Transverse colon (tissue), 4 donors: ENCODE measurements at places on chromosomes 6 and 20. TPM values are rescaled to one million over a fixed set of nuclear protein-coding genes. Genes with fewer than 3 reads are reported as not detected.
A peak's percentile ranks its signal among the peaks of the same experiment; 100 is the strongest.

CDSN gene
- total RNA-seq, result not detected

GRCh38 chr20:16405254-16405653, 168.0 kb downstream of the KIF16B start:
- H3K27me3 ChIP-seq, result no peaks in the 10 kb centered on the region
- DNase-seq, result no peak
- no peak overlapping the region for H3K4me3 ChIP-seq
- H3K4me1 ChIP-seq, result no peaks in the 10 kb centered on the region

- no peaks in the 10 kb centered on the region for H3K36me3 ChIP-seq
- DNase-seq, result no peak
- H3K4me3 ChIP-seq, result no peak overlapping the region
Observed at GRCh38 chr6:90263633-90264032, 33.0 kb downstream of the BACH2 start.

DNA sequence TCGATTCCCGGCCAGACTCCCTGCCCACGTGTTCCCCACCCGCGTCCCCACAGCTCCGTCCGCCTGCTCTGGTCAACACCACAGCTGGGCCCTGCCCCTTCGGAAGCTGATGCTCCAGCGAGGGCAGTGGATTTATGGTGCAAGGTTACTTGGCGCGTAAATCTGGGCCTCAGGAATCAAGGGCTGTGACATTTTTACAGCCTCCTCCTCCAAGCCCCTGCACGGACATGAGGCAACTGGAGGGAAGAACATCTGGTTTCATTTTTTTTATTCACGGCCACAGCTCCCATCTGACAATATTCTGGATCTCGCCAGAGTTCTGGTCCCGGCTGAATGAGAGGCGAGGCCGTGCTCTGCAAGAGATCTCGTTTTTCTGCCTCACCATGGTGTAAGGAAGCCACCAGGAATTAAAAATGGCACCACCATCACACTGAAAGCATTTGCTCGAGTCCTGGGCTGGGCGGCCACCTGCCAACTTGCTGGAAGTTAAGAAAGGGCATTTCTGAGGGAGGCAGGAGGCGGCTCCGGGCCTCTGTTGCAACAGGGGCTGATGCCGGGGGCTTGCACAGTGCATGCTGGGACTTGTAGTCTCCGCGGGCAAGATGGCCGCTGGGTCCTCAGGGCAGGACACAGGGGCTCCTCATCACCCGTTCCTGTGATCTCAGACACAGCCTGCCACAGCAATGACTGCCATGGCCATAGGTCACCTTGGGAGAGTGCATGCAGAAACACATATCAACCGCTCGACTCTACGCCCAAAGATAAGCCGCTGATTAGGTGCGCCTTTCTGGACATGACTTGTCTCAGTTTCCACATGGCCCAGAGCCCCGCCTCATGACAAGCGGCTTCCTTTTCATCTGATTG, 148.5 kb downstream of the LY86 start:
- H3K4me1 ChIP-seq, result no peaks in the 10 kb centered on the region
- no peaks in the 10 kb centered on the region for H3K27me3 ChIP-seq
- H3K27ac ChIP-seq, result peak overlapping the region; percentile 59
- peak overlapping the region; percentile 8 for H3K4me3 ChIP-seq
- no peaks in the 10 kb centered on the region for H3K36me3 ChIP-seq

DNA sequence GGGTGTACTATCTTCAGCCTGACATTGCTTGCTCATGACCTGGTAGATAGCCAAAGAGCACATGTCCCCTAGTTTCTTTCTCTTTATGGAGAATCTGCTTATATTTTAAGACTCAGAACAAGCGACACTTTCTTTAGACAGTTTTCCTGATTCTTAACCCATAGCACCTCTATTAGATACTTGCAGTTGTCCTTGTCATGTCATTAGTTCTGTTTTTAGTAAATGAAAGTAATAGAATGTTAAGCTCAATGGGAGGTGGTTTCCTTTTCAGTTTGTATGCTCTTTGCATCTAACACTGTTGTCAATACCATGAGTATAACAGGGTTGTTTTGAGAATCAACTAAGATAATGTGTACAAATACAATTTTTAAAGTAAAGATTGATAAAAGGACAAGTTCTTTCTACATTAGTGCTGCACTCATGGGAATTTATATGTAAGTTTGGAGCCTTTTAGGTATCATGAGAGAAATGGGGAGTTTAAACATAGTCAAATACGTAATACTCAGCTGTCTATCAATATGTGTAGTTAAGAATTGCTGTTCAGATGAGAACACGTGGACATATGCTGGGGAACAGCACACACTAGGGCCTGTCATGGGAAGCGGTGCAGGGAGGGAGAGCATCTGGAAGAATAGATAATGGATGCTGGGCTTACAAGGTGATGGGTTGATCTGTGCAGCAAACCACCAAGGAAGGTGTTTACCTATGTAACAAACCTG, 124.3 kb downstream of the GRM1 start:
- no peaks in the 10 kb centered on the region for H3K4me1 ChIP-seq
- no peaks in the 10 kb centered on the region for H3K27me3 ChIP-seq
- H3K27ac ChIP-seq, result no peak overlapping the region
- DNase-seq, result no peak
- no peaks in the 10 kb centered on the region for H3K36me3 ChIP-seq
- no peak overlapping the region for H3K4me3 ChIP-seq

DNA sequence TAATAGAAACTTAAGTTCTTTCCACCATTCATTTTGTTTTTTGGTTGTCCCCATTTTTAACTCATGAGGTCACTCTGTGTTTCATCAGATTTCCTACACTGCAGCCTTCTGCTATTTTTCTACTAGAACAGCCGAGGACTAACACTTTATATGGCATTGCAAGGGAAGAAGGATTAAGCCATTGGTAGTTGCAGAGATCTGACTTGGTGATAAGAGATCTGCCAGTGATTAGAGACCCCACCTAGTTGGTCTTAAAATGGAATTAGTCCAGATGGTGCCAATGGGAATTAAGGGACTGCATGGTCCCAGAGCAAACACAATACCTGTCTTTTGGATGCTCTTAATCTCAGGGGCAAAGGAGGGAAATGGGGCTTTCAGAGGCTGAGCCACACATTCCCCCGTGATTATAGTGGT, 125.5 kb upstream of the TMEM170B start:
- no peaks in the 10 kb centered on the region for H3K36me3 ChIP-seq
- DNase-seq, result no peak
- peaks cover 6% of the 10 kb centered on the region for H3K4me1 ChIP-seq
- no peaks in the 10 kb centered on the region for H3K27me3 ChIP-seq

DNA sequence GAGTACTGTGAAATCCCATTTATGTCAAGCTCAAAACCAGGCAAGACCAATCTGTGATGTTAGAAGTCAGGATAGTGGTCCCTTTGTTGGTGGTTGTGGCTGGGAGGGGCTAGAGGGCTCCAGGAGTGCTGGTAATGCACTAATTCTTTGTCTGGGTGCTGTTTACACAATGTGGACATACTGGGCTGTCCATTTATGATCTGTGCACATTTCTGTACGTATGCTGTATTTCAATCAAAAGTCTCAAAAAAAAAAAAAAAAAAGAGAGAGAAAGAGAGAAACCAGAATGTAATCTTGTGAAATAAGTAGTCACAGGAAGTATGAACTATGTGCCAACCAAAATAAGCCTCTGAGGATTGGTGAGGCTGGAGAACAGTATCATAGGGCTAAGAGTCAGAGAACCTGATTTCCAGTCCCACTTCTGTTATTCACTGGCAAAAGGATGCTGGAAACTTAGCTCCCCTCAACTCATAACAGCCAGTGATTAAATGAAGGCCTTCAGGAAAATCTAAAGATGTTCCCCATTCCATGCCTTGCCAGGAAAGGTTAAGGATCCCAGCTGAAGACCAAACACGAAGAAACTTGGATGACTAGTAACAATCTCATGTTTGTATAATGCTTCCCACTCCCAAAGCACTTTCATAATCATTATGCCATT, 19.6 kb upstream of the TRAM2 start:
- H3K36me3 ChIP-seq, result no peaks in the 10 kb centered on the region
- no peaks in the 10 kb centered on the region for H3K27me3 ChIP-seq
- H3K27ac ChIP-seq, result peak overlapping the region; percentile 78
- peaks cover 32% of the 10 kb centered on the region for H3K4me1 ChIP-seq
- H3K4me3 ChIP-seq, result no peak overlapping the region

- no peak overlapping the region for H3K4me3 ChIP-seq
- no peak overlapping the region for H3K27ac ChIP-seq
- no peaks in the 10 kb centered on the region for H3K27me3 ChIP-seq
- H3K36me3 ChIP-seq, result no peaks in the 10 kb centered on the region
Observed at GRCh38 chr6:81465859-81466258, 286.6 kb downstream of the TENT5A start.

DNA sequence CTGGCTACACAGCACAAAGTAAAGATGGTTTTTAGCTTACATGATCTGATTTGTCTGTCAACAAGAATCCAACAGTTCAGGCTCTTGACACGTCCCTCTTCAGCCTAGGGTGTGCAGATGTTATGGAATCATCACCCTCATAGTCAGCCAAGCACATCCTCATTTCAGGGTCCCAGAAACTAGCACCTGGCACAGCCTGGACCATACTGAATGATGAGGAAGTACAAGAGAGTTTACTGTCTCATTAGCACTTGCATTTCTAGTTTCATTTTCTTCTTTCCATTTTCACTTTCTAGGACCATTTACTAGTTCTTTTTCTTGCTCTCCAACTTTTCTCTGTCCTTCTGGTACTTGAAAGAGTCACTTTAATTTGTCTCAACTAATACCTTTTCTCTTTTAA, 6.5 kb downstream of the RIPOR2 start:
- no peak overlapping the region for H3K4me3 ChIP-seq
- H3K27ac ChIP-seq, result no peak overlapping the region
- DNase-seq, result no peak
- no peaks in the 10 kb centered on the region for H3K36me3 ChIP-seq
- H3K4me1 ChIP-seq, result peaks cover 15% of the 10 kb centered on the region

DNA sequence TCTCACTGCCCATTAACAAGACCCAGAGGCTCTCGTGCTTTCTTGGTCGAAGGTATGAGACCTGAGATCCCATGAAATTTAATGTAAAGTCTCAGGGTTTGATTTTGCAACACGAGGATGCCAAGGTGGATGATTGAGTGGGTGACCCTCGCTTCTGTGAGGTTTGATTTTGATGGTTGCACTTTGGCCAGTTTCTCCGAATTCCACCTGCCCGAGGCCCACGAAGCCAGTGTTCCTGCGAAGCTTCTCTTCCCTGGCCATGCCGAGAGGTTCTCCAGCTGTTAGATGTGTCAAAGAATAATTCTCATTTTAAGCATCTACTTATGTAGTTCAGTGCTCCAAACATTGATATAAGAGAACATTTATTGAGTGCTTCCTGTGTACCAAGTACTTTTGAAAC, at the start of gene KIF25:
Gene KIF25, plus strand, starts transcription at position 30 of the 400 bp plus-strand sequence. CDS start 31,915 bp downstream, outside the sequence.
- no peaks in the 10 kb centered on the region for H3K27me3 ChIP-seq
- no peak within 1 kb of the TSS for H3K4me3 ChIP-seq
- H3K4me1 ChIP-seq, result no peaks in the 10 kb centered on the region

DNA sequence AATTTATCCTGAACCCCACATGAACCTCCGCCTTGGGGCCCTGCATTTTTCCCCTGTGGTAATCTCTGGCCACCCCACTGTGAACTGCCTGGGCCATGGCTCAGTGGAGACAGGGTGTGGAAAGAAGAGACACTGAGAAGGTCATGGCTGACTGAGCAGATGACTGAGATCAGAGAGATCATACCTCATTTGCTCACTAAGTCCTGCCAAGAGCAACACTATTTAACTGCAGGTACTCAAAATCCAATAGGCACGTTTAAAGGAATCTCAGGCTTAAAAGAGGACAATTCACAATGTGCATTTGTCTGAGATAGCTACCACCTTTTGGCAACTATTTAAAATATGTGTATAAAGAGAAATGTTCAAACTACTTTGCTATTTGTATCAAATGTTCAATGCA, 305.0 kb downstream of the GMDS start:
- H3K27me3 ChIP-seq, result no peaks in the 10 kb centered on the region
- H3K4me3 ChIP-seq, result no peak overlapping the region
- H3K36me3 ChIP-seq, result no peaks in the 10 kb centered on the region
- no peaks in the 10 kb centered on the region for H3K4me1 ChIP-seq
- no peak for DNase-seq
- no peak overlapping the region for H3K27ac ChIP-seq
